ENCODE measurements at places on chromosomes 4 and X.

DNA sequence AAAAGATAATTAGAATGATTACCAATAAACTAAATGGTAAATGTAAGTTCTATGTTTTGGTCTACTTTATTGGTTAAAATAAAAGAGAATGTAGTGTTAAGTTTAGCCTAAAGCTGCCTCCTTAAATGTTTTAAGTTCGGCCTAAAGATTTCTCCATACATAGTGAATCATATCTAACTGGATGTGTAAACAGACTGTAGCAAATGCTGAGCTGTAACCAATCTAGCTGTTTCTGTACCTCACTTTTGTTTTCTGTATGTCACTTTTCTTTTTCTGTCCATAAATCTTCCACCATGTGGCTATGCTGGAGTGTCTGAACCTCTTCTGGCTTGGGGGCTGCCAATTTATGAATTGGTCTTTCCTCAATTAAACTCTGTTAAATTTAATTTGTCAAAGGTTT is 121.2 kb downstream of the TBCK start:
- peaks cover 13% of the 10 kb centered on the region for H3K36me3 ChIP-seq
- H3K4me3 ChIP-seq: no peak overlapping the region
- no peaks in the 10 kb centered on the region for H3K4me1 ChIP-seq
- no peak overlapping the region for H3K27ac ChIP-seq
- no peak for DNase-seq

DNA sequence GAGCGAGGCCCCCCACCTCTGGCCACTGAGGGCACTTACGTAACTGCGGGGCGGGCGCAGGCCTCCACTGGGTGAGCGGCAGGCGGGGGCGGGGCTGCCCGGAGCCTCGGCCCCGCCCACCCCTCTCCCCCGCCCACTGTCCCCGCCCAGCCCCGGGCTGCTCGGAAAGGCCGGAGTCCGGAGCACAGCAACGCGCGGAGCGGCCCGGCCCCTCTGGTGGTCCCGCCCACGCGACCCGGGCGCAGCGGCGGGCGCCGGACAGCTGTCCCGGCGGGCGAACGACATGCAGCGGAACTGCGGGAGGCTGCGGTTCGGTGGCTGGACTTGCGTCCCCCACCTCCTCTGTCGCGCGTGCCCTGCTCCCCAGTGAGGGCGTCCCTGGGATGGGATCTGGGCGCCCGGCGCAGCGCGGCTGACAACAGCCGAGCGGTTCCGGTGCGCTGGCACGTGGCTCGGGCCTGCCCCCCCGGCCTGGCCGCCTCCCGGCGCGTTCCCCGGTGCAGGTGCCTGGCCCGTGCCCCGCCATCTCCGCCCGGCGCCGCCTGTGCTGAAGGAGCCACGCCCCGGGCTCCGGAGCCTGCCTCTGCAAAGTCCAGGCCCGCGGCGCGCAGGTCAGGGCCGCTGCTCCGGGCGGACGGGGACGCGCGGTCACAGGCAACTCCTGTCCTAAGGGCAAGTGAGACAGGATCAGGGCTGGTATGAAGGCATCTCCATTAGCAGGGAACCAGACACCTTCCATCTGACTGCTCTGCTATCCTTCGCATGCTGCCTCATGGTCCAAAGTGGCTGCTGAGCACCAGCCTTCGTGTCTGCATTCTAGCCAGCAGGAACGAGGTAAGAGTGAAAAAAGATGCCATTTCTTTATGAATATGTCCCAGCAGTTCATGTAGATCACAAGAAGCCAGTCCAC is 21.8 kb upstream of the JAKMIP1 start:
- no peak overlapping the region for H3K27ac ChIP-seq
- peaks cover 3% of the 10 kb centered on the region for H3K36me3 ChIP-seq
- H3K4me3 ChIP-seq: no peak overlapping the region
- DNase-seq: no peak
- no peaks in the 10 kb centered on the region for H3K4me1 ChIP-seq
- H3K27me3 ChIP-seq: peaks cover 72% of the 10 kb centered on the region

- peaks cover 31% of the 10 kb centered on the region for H3K36me3 ChIP-seq
- no peaks in the 10 kb centered on the region for H3K4me1 ChIP-seq
- H3K27me3 ChIP-seq: no peaks in the 10 kb centered on the region
- H3K27ac ChIP-seq: no peak overlapping the region
- H3K4me3 ChIP-seq: no peak overlapping the region
- no peak for DNase-seq
Measured at GRCh38 chrX:2351321-2351720, 149.5 kb downstream of the DHRSX start.

- no peaks in the 10 kb centered on the region for H3K4me1 ChIP-seq
- no peaks in the 10 kb centered on the region for H3K27me3 ChIP-seq
- no peak overlapping the region for H3K4me3 ChIP-seq
- H3K36me3 ChIP-seq: no peaks in the 10 kb centered on the region
- no peak for DNase-seq
- no peak overlapping the region for H3K27ac ChIP-seq
Measured at GRCh38 chr4:114783215-114783595, 184.6 kb downstream of the UGT8 start.

GRCh38 chrX:16910376-16910775 is 36.1 kb upstream of the REPS2 start:
- DNase-seq: no peak
- H3K36me3 ChIP-seq: no peaks in the 10 kb centered on the region
- no peak overlapping the region for H3K4me3 ChIP-seq

DNA sequence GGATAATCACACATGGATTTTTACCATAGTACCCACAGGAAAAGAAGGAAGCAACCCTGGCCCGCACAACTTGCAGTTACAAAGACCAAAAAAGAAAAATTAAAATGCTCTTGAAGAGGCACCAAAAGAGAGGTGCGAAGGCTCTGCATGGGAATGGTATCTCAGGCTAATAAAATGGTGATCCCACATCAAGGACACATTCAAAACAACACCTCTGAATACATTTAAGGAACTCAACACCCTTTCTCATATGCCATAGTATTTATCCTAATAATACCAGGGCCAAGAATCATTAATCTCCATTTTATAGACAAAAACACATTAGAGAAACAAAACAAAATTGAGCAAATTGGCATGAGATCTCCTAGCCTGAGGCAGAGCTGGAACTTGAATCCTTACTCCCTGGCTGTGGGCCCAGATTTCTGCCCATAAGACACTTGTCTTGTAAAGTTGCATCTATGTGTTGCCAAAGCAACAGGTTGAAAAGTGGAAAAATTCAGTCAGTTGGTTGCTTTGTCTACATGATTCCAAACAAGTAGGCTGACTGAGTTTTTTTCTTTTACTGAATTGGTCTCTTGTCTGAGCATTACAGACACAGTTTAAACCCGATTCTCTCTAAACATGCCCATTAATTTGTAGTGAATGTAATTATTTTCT is 33.5 kb downstream of the GUCY2F start:
- no peaks in the 10 kb centered on the region for H3K4me1 ChIP-seq
- DNase-seq: no peak
- H3K4me3 ChIP-seq: no peak overlapping the region
- no peaks in the 10 kb centered on the region for H3K36me3 ChIP-seq
- H3K27ac ChIP-seq: no peak overlapping the region
- no peaks in the 10 kb centered on the region for H3K27me3 ChIP-seq

GRCh38 chrX:136198010-136198409 is 50.7 kb downstream of the FHL1 start:
- no peak overlapping the region for H3K4me3 ChIP-seq
- peaks cover 16% of the 10 kb centered on the region for H3K4me1 ChIP-seq
- H3K27ac ChIP-seq: no peak overlapping the region
- H3K36me3 ChIP-seq: peaks cover 3% of the 10 kb centered on the region
- H3K27me3 ChIP-seq: no peaks in the 10 kb centered on the region

- peaks cover 16% of the 10 kb centered on the region for H3K36me3 ChIP-seq
- no peaks in the 10 kb centered on the region for H3K4me1 ChIP-seq
- no peak overlapping the region for H3K27ac ChIP-seq
- DNase-seq: no peak
Measured at GRCh38 chrX:106963111-106963510, 36.9 kb downstream of the MORC4 start.

- no peak overlapping the region for H3K4me3 ChIP-seq
- H3K36me3 ChIP-seq: no peaks in the 10 kb centered on the region
- no peak for DNase-seq
- no peak overlapping the region for H3K27ac ChIP-seq
- no peaks in the 10 kb centered on the region for H3K4me1 ChIP-seq
- H3K27me3 ChIP-seq: peaks cover 9% of the 10 kb centered on the region
Measured at GRCh38 chr4:88893961-88894360, 163.0 kb downstream of the FAM13A start.

GRCh38 chrX:13432414-13433297 is 112.8 kb upstream of the ATXN3L start:
- H3K4me3 ChIP-seq: no peak overlapping the region
- no peaks in the 10 kb centered on the region for H3K27me3 ChIP-seq
- peaks cover 9% of the 10 kb centered on the region for H3K4me1 ChIP-seq
- H3K27ac ChIP-seq: no peak overlapping the region

DNA sequence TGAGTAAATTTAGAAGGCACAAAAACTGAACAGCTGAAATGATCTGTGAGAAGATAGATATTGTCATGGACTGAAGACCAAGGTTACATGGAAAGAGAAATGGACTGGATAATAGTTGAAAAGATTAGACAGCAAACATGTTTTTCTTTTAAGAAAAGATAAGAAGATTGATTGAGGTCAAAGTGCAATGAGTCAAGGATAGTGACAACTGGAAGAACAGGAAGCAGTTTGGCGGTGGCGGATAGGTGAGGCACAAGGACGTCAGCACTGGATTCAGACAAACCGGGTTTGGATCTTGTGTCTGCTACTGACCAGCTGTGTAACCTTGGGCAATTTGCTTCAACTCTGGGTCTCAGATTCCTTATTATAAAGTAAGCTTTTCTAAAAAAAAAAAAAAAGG is 2.0 kb upstream of the HPGD start:
- no peak overlapping the region for H3K27ac ChIP-seq
- H3K36me3 ChIP-seq: peaks cover 6% of the 10 kb centered on the region
- H3K4me1 ChIP-seq: peaks cover 25% of the 10 kb centered on the region
- DNase-seq: no peak

GRCh38 chr4:22910200-22910599 is 217.5 kb downstream of the GBA3 start:
- no peaks in the 10 kb centered on the region for H3K4me1 ChIP-seq
- H3K36me3 ChIP-seq: no peaks in the 10 kb centered on the region
- DNase-seq: no peak
- no peak overlapping the region for H3K27ac ChIP-seq
- no peak overlapping the region for H3K4me3 ChIP-seq

DNA sequence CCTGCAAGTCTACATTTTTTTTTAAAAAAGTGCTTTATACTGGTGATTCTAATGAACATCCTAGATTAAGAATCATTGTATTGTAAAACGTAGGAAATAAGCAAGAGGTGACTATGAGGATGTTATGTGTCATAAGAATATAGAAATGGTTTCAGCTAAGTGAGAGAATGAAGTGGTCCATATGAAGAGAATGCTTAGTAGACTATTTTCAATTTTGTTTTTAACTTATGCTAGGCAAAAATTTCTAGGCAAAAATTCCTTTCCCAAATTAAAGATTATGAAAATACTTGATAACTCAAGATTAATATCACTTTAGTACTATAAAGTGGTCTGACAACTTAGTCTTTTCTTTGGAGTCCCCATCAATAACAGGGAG is 825 bp downstream of the DYNLT3 start:
- H3K27me3 ChIP-seq: no peaks in the 10 kb centered on the region
- H3K36me3 ChIP-seq: peaks cover 4% of the 10 kb centered on the region
- H3K4me3 ChIP-seq: peak overlapping the region; percentile 72
- H3K4me1 ChIP-seq: peaks cover 22% of the 10 kb centered on the region
- H3K27ac ChIP-seq: peak overlapping the region; percentile 81
- DNase-seq: no peak

DNA sequence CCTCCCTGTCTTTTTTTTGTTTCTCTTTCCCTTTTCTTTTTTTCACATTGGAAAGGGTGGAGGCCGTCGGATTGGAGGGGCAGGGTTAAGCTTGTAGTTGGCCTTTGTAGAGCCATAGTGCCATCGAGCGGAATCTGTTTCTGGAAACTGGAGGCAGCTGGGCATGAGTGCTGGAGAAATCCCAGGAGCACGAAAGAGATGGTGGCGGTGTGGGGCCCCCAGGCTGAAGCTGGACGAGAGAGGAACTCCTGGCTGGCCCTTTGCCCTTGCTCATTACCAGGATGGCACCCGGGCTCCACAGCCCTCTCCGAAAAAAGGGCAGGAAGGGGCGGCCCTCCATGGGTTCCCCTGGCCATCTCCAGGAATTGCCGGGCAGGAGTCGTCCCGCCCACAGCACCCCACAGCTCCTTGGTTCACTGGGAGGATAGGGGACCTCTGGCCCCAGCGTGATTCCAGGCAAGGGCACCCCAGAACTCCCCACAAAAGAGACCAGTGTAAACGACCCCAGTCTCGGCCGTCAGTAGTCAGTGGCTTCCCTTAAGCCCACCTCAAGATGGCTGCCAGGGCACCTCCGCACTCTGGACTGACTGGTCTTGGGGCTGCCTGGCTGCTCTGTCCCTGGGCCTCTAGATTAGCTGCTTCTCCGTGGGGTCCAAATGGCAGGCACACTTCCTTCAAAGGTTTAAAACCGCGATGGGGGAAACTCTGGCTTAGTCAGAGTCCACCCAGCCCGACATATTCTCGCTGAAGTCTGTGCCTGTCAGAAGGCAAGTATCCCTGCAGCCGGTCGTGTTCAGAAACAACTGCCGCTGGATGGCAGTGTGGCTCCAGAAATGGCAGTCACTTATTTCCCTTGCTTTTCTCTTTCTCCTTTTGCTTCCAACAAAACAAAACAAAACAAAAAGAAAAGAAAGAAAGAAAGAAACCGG is 74.1 kb downstream of the NBDY start:
- no peaks in the 10 kb centered on the region for H3K27me3 ChIP-seq
- no peak overlapping the region for H3K4me3 ChIP-seq
- peak overlapping the region; percentile 36 for H3K27ac ChIP-seq
- DNase-seq: peak; percentile 66
- peaks cover 3% of the 10 kb centered on the region for H3K36me3 ChIP-seq

GRCh38 chrX:16185725-16186136 is 18.4 kb downstream of the MAGEB17 start:
- H3K27ac ChIP-seq: no peak overlapping the region
- peaks cover 5% of the 10 kb centered on the region for H3K27me3 ChIP-seq
- no peak for DNase-seq
- no peak overlapping the region for H3K4me3 ChIP-seq

DNA sequence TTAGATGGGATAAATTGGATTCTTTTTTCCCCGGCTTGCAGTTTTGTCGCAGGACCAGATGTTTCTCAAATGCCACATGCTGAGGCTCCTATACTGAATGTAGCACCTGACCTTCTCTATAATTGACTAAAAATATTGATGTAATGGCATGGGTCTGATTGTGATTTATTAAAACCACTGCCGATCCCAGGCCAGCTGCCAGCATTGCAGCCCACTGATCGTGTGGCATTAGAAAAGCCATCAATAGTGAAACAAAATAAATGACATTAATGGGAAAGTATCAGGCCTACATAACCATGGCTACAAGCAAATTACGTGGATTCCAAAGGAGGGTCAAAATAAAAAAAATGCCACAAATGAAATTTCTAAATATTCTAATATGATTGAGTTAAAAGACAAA is 98.7 kb downstream of the MAB21L2 start:
- peaks cover 15% of the 10 kb centered on the region for H3K36me3 ChIP-seq
- DNase-seq: no peak

All from activated CD8-positive, alpha-beta memory T cell treated with anti-CD3 and anti-CD28 coated beads, Interleukin-2, amount 10 ng/mL, durations not matched to agents 7 days and 5 days (primary cell).